Inflammatory macrophage treated with lipopolysaccharide for 1 hour (primary cell): ENCODE measurements at places on chromosomes 13 and 19.

DNA sequence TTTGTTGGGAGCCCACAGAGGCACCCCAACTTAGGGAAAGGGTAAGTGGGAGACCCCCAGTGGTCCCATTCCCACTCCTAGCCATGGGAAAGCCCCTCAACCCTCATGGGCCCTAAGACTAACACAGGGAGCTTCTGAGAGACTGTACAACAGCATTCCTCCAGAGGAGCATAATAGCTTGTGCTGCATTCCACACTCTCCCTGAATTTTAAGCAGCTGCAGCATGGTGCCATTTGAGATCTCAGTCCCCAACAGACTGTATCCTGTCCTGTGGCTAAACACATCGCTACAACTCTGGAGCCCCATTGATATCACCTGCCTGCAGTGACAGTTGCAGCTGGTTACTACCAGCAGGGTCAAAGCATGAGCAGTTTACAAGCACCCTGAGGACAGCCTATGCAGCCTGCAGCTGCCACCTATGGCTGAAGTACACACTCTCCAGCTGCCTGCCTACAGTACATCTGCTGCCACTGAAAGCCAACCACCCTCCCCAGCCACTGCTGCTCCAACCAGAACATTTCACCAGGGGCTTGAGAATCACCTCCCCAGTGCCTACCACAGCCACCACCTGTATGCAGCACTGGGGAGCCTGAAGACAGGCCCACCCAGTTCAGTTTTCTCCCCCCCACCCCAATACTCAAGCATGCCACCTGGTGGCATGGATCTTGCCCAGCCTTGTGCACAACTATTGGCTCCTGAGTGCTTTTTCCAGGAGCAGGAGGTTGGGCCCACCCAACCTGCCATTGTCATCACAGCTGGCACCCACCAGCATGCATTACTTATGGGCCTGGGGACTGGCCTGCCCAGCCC lies 557.3 kb downstream of the GPC5 start:
- DNase-seq: no peak

DNA sequence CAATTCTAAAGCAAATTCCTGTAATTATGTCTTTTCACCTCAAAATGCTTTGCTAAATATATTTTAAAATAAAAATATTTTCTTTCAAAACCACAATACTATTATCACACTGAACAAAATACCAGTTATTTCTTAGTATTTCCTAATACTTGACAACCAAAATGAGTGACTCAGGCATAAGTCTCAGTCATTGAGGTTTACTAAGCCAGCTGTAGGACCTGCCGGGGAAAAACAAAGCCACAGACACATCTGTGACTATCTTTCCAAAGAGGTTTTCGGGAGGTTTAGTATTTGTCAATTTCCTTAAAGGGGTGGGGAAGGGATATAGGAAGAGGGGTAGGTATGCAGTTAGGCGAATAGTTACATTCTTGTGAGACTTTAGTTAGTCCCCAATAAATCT lies 3.2 kb upstream of the ZNF235 start:
- DNase-seq: no peak

GRCh38 chr13:42645717-42646116 lies 71.8 kb downstream of the TNFSF11 start:
- DNase-seq: no peak

DNA sequence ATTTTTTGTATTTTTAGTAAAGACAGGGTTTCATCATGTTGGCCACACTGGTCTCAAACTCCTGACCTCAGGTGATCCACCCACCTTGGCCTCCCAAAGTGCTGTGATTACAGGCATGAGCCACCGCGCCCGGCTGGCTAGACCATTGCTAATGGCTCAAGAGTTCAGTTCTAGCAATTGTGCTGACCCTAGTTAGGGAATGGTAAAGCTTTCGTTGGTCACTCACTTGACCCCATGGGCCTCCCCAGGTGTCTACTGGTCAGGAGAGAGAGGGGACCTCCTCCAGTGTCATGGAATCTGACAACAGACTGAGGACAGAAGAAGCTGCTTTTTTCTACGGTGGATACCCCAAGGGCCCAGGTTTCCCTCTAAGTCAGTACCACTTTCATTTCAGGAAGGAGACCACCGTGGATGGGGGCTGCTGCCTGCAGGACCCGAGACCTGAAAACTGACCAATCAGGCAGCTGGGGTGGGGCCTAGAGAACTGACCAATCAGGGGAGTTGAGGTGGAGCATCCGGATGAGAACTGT lies 575 bp upstream of the ZNF556 start:
- no peak for DNase-seq

DNA sequence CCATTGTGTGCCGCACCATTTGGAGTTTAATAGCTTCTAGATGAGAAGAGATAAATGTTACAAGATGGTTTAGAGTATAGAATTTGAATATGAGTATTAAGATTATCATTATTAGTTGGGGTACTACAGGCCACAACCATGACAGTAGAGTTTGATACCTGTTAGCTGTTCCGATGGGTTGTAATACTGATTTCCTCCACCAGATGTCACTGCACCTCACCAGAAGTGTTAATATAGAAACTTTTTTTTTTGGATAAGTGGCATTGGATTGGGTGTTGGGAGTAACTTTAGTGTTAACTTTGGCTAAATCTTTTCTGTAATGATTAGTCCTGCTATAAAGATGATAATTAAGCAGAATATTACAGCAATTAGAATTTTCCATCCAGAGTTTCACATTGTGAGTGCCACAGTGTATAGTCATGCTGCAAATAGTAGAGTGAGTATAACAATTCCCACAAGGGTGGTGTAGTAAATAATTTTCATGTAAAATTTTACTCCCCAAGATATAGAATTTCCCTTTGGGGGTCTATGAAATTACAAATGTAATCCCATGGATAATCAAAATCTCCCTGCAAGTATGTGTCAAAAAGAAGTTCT lies 56.3 kb downstream of the PSG3 start:
- peak; percentile 70 for DNase-seq

DNA sequence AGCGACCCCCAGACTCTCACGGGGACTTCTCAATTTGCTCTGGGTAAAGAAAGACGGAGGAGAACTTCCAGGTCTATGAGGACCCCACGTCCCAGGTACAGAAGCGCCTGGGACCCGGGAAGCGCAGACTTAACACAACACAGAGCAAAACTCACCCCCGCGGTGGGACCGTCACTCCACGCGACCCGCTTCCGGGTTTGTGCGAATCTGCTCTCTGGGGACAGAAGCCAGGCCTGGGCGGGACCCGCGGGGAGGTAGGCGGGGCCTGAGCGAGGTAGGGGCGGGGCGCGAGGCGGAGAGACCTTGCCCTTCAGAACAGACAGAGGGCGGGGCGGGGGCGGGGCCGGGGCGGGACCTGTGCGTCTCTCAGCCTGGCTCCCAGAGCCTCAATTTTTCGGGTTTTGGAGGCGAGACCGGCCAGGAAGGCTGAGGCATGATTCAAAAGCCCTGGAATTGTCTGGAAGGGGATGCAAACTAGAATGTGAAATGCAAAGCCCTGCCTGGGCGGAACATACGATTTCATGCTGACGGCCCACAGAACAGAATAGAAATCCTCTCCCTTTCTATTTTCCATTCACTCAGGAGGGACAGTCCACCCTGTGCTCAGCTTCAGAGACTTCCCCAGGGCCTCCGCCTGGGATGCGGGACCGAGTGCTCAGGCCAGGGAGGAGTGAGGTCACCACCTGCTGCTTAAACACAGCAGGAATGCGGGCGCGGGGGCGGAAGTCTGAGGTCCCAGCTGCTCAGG lies 19.3 kb upstream of the ZNF888 start:
- peak; percentile 88 for DNase-seq

GRCh38 chr19:45423033-45423588 lies 606 bp downstream of the ERCC1 start:
- DNase-seq: no peak

GRCh38 chr13:93477238-93477637 lies 250.6 kb downstream of the GPC6 start:
- no peak for DNase-seq

DNA sequence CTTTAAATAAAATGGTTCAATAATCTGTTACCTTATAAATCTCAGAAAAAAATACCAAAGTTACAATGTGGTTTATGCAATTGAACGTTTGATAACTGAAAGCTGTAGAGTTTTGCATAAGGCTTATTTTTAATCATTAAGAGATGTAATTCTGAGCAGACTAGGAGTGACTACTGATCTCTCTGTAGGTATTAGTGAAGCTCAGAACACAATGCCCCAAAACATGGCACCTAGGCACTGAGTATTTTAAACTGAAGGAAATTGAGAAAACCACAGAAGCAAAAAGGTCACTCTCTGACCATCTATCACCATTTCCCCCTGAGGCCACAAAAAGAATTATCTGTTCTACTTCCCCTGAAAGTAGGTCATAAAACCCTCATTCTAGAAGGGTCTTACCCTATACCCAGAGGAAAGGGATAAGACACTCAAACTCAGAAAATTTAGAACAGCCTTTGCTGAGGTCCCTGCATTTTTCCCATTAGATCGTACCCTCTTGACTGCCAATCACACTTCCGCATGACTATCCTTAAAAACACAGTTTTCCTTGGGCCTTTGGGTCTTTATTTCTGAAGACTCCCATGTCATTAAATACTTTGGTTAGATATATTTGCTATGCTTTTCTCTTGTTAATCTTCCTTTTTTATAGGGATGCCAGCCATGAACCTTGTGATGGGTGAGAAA lies 158.1 kb downstream of the PCDH9 start:
- DNase-seq: no peak

DNA sequence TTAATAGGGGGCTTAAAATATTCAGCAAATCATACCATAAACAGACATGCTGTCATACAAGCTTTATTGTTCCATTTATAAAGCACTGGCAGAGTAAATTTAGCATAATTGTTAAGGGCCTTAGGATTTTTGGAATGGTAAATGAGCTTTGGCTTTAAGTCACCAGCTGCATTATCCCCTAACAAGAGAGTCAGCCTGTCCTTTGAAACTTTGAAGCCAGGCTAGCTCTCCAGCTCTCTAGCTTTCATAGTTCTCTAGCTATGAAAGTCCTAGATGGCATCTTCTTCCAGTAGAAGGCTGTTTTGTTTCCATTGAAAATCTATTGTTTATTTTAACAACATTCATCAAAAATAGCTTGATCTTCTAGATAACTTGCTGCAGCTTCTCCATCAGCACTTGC lies 420.8 kb upstream of the GPC6 start:
- DNase-seq: no peak

- DNase-seq: no peak
Measured at GRCh38 chr19:51779703-51780102, 15.3 kb upstream of the FPR3 start.

- DNase-seq: no peak
Measured at GRCh38 chr13:28955264-28955966, 135.3 kb downstream of the MTUS2 start.

DNA sequence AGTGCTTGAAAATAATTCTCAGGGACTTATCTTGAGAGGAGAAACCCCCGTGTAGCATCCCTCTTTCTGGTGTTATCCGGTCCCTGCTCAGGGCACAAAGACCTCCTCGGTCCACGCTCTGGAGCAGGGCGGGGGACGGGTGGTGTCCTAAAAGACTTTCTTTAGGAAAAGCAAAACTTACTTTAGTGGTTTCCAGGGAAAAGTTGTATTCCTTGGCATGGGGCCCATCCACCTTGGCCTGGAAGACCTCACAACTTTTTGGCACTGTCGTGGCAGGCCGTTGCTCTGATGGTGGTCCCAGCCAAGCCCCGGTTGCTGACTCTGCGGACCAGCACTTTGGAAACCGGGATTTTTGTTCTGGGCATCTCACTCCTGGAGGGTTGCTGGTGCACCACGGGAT lies 2.7 kb downstream of the AMER2 start:
- no peak for DNase-seq

- DNase-seq: no peak
Measured at GRCh38 chr19:7505288-7505681, 10.6 kb upstream of the ZNF358 start.

DNA sequence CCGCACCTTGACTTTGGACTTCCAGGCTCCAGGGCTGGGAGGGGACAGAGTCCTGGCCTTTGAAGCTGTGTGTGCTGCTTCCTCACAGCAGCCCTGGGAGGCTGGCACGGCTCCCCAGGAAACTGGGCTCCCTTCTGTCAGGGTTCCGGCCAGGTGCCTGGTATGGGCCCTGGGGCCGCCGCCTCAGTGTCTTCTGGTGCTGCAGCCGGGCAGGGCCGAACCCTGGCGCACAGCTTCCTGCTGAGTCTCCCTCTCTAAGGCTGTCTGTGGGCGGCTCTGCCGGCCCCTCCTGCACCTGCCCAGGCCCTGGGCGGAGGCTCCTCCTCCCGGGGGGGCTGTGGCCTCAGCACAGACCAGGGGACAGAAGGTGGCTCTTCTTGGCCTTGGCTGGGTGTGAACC lies 32.4 kb downstream of the GPX4 start:
- DNase-seq: no peak

DNA sequence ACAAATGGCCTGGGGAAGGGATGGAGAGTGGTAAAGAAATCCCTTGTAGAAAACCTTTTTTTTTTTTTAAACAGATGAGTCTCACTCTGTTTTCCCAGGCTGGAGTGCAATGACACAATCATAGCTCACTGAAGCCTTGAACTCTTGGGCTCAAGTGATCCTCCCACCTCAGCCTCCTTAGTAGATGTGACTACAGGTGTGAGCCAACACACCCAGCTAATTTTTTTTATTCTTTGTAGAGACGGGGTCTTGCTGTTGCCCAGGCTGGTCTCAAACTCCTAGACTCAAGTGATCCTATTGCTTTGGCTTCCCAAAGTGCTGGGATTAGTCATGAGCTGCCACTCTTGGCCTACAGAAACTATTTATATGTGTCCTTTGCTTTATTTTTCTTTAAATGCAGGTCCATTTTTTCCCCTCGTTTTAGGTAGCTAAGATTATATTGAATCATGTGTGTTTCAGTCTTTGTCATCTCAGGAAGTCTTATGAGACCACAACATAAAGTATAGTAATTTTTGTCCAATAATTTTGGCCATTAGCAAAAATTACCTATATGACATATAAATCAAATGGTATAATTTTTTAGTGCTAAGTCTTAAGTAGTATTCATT lies 10.5 kb downstream of the LPAR6 start:
- no peak for DNase-seq

GRCh38 chr13:42466609-42467008 lies 107.3 kb upstream of the TNFSF11 start:
- DNase-seq: no peak

DNA sequence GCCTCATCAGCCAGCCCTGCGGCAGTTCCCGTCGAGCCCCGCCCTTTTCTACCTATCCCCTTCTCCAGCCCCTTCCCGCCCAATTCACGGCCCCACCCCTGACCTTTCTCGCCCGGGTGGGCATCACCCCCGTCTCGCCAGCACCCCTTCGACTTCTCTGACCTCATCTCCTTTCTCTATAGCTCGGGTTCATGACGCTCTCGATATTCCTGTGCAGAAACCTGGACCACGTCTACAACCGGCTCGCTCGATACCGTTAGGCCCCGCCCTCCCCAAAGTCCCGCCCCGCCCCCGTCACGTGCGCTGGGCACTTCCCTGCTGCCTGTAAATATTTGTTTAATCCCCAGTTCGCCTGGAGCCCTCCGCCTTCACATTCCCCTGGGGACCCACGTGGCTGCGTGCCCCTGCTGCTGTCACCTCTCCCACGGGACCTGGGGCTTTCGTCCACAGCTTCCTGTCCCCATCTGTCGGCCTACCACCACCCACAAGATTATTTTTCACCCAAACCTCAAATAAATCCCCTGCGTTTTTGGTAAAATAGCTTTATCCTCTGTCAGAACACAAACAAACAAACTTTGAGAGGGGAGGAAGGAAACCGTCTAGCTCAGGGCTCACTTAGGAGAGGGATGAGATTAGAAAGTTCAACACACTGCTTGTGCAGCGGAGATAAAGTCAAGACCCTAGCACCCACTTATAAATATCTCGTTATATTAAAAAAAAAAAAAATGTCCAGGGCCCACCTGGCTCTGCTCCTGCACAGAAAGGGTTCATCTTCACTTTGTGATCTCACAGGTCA lies 5.1 kb downstream of the CD37 start:
- DNase-seq: peak; percentile 26
